ENCODE measurements at places on chromosomes 5 and 9.

- DNase-seq, result no peak
These were observed 318.4 kb upstream of the RIOK2 start for GRCh38 chr5:97501286-97501964.

- no peak for DNase-seq
These were observed 458 bp downstream of the PRSS3 start for GRCh38 chr9:33795819-33796218.

DNA sequence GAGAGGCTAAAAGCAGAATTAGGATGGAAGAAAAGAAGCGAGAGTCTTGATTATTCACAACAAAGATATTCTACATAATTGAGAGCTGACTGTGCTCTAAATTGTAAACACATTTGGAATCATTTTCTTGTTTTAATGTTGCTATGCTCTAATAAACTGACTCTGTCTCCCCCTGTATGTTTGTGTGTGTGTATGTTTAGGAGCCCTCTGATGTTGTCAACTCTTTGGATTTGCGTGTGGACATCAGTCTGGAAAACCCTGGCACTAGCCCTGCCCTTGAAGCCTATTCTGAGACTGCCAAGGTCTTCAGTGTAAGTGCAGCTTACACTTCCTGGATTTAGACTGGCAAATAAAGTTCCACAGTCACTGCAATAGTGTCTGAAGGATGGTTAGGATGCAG lies 37.8 kb downstream of the MOCS2 start:
- DNase-seq, result no peak

- no peak for DNase-seq
These were observed 48.9 kb downstream of the YIPF5 start for GRCh38 chr5:144121577-144121976.

GRCh38 chr9:36144309-36145232 lies 8.0 kb downstream of the GLIPR2 start:
- DNase-seq, result no peak

DNA sequence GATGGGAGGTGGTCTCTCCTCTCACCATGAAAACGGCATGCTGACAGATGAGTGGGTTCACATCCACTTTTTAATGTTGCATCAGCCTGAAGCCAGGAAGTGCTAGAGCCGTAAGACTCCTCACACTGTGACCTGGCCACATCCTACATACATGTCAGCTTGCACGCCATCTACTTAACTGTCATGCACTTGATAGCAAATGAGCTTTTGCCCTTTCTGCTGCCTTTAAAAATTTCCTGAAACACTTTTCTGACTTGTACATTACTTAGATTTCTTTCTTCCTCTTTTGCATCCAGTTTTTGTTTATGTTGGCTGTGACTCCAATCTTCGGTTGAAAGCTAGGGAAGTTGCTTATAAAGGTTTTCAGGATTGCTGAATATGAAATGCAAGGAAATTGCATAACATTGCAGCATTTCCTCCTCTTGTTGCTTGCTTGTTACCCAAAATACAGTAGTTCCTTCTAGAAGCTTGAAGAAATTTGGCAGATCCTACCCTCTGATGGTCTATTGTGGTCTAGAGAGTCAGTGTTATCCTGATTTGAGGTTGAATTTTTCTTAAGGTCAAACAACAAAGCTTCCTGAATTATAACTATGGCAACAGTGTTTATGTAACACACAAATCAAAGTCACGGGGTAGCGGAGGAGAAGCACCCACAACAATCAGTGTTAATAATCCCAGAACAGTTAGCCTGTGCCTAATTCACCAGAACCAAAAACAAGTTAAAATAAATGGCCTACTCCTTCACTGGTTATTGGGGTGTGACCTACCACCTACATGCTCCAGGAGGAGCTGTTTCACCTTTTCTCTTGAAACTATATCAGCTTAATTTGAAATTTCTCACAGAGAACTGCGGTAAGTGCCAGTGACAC lies 232.5 kb downstream of the ARHGAP26 start:
- DNase-seq, result no peak

DNA sequence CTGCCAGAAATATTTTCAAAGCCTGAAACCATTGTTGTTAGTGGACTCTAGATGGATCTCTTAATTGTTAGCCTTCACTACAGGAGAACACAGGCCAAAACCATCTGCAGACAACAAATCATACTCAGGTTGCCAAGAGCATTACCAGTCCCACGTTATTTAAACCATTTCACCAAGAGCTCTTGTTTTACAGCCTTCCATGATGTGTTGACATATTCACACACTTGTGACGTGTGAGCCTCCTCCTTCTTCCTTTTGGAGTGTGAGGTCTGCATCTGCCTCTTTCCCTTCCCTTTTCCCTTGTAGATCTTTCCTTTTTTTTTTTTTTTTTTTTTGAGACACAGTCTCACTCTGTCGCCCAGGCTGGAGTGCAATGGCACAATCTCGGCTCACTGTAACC lies 279.0 kb downstream of the AUH start:
- DNase-seq, result no peak

- DNase-seq, result no peak
These were observed 165.2 kb upstream of the NFIB start for GRCh38 chr9:14479163-14479560.

DNA sequence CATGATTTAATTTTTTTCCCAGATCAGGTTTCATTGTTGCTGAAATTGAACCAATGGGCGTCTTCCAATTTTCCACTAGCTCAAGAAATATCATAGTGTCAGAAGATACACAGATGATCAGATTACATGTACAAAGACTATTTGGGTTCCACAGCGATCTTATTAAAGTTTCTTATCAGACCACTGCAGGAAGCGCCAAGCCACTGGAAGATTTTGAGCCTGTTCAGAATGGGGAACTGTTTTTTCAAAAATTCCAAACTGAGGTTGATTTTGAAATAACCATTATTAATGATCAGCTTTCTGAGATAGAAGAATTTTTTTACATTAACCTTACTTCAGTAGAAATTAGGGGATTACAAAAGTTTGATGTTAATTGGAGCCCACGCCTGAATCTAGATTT lies 251.6 kb downstream of the ADGRV1 start:
- no peak for DNase-seq

- no peak for DNase-seq
These were observed 44.9 kb upstream of the MYO10 start for GRCh38 chr5:16980983-16981382.

- DNase-seq, result no peak
These were observed 27.9 kb downstream of the USP20 start for GRCh38 chr9:129863059-129863690.

DNA sequence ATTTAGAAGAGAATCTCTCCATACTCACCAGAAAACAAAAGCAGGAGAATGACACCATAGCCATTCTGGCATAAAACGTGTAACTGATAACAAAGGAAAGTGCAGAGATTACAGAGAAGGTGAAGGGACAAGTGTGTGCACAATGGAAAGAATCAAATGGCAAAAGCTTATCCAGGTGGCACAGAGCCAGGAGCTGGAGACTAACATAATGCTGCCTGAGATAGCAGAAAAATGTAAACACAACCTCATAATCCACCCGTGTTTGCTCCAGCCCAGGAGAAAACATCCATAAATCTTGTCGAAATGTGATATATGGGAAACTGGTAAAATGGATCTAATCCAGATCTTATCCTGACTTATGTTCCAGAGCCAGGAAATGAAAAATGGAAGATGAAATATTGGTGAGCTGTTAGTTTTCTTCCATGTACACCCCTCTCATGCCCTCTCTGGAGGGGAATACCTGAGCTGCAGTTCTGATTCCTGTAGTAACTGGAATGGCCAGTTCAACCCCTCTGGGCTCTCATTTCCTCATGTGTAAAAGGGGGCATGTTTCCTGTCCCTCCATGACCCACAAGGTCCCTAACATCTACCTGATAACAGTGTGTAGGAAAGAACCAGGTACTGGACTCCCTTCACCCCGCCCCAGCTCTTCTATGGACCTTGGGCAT lies 212.3 kb upstream of the DAPK1 start:
- DNase-seq, result no peak

DNA sequence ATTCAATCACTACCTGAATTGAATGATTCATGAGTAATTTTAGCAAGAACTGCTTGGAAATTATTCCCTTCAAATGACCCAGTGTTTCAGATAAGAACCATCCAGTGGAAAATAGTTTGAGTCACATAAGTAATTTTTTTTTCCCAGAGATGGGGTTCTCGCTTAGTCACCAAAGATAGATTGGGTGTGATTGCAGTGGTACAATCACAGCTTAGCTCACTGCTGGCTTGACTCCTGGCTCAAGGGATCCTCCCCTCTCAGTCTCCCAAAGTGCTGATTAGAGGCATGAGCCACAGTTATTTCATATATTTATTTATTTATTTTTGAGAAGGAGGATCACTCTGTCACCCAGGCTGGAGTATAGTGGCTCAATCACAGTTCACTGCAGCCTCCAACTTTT lies 574.5 kb upstream of the ARRDC3 start:
- no peak for DNase-seq

GRCh38 chr9:70798018-70798417 lies 323.4 kb downstream of the TRPM3 start:
- no peak for DNase-seq

GRCh38 chr5:60955239-60955638 lies 10.2 kb downstream of the NDUFAF2 start:
- DNase-seq, result no peak

GRCh38 chr5:74934949-74935751 lies 69.0 kb upstream of the FAM169A start:
- DNase-seq, result no peak

- DNase-seq, result no peak
These were observed 29.2 kb downstream of the FREM1 start for GRCh38 chr9:14881006-14881405.

DNA sequence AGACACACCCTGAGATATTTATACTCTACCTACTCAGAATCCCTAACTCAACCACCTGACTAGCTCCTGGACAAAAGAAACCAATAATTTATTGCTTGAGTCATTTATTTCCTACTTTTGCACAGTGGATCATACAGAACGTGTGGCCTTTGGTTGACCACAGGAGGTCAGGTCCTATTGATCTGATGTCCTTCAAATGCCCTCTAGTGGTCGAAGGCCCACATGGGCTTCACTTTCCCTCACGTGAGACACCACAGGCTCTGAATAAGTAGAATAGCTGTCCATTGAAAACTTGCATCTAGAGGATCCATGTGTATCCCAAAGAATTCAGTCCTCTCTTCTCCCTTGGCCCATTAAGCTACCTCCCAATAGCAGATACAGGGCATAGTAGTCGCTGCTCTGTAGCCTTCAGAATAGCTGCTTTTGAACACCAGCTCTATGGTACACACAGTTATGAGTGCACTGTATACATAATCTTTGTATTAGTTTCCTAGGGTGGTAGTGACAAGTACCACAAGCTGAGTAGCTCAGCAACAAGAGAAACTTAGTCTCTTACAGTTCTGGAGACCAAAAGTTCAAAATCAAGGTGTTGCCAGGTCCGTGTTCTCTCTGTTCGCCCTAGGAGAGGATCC lies 177.6 kb upstream of the SMARCA2 start:
- DNase-seq, result peak; percentile 32

DNA sequence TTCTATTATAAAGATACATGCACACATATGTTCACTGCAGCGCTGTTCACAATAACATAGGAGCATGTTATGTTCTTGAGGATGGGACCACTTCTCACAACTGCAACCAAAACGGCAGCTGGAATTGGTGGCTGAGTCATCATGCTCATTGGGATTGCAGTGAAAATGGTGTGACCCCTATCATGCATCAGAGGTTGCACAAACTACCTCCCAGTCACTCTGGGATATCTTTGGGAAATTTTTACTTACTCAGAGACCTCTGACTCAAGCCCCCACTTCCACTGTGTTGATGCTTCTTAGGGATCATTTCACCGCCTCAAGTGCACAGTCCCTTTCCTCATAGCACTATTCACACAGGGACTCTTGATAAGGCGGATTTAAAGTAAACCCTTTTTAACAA lies 474.1 kb downstream of the BNC2 start:
- no peak for DNase-seq

DNA sequence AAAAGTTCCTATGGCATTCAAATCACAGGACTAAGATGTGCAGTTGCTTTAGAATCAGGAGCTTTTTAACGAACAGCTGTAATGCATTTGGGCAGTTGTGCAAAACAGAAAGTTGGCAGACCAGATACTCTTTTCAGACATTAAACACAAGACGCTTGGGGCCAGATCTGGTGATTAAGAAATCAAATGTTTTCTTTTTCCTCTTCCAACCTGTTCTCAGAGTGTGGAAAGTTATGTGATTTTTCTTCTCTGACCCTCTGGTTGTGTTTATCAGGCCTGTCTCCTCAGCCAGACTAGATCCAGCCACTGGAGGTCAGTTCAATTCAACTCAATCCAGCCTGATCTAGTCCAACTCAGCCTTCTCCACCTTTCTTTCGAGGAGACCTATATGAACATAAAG lies 298.5 kb upstream of the PCSK5 start:
- no peak for DNase-seq

GRCh38 chr5:66821688-66822429 lies 225.7 kb downstream of the MAST4 start:
- no peak for DNase-seq

- no peak for DNase-seq
These were observed 232.6 kb downstream of the BNC2 start for GRCh38 chr9:16637911-16638310.

- DNase-seq, result no peak
These were observed 13.2 kb upstream of the PCA3 start for GRCh38 chr9:76751001-76751400.

DNA sequence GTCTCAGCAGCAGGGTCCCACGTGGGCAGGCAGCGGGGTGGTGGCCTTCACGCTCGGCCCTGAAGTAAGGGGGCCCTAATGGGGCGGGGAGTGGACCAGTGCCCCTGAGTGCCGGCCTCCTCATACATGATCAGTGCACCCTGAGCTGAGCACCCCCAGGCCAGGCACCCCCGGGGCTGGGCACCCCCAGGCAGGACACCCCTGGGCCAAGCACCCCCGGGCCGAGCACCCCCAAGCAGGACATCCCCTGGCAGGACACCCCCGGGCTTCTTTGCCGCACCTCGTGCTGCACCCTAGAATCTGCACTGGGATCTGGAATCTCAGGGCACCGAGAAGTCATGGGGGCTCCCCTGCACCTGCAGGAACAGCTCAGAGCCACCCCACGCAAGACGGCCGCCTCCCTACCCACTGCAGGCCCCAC lies 51.4 kb downstream of the EXD3 start:
- no peak for DNase-seq

GRCh38 chr5:67552773-67553172 lies 356.2 kb upstream of the CD180 start:
- no peak for DNase-seq

GRCh38 chr5:91146905-91147600 lies 236.1 kb downstream of the ARRDC3 start:
- no peak for DNase-seq

- no peak for DNase-seq
These were observed 463.1 kb upstream of the CDH10 start for GRCh38 chr5:25107853-25108252.

- no peak for DNase-seq
These were observed 6.2 kb downstream of the DMRT3 start for GRCh38 chr9:982394-983230.

Measured in neural crest cell (in vitro differentiated cells).